ENCODE measurements at places on chromosomes 2 and 18.
A peak's percentile ranks its signal among the peaks of the same experiment; 100 is the strongest.

DNA sequence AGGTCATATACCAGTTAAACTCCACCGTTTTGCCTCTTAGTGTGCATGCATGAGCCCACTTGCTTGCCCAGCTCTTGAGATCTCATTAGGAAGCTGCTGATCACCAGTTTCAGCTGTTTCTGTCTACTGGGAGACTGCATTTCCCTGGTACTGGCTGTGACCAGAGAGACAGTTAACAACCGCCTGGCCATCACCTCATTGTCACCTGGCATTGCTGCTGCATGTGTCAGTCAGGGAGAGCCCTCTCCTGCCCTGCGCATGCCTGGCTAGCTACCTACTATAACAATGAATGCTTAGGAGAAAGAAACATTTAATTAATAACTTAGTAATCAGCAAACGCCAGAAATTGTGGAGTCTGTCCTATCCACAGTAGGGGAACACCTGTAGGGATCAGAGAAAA is 265.8 kb upstream of the CYRIA start:
- DNase-seq, result no peak

- no peak for DNase-seq
These were observed 1.6 kb downstream of the KCNE4 start for GRCh38 chr2:223053484-223054192.

- DNase-seq, result no peak
These were observed 228.9 kb downstream of the ADCYAP1 start for GRCh38 chr18:1133541-1133940.

DNA sequence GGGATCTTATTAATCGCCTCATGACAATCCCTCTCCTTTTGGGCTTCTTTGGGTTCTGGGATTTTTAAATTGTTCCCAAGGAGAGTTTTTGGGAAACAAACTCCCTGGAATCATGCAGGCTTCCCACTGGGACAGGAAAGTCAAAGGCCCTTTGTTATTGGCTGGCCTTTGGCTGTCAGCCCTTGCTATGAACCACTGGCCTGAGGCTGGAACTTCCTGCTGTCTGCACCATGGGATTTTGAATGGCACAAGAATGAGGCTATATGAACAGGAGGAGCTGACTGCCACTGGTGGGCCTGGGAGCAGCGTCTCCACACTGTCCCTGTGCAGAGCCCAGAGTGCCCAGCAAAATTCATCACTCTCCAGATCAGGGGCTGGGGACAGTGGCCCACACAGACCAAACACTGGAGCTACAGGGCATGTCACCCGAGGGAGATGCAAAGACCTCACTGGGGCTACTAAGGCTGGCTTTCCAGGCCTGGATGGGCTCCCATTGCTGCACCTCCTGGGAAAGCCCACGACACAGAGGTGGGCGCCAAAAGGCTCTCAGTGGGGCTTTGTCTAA is 35.7 kb downstream of the STEAP3 start:
- no peak for DNase-seq

GRCh38 chr2:158097481-158097880 is 4.2 kb upstream of the UPP2 start:
- no peak for DNase-seq

DNA sequence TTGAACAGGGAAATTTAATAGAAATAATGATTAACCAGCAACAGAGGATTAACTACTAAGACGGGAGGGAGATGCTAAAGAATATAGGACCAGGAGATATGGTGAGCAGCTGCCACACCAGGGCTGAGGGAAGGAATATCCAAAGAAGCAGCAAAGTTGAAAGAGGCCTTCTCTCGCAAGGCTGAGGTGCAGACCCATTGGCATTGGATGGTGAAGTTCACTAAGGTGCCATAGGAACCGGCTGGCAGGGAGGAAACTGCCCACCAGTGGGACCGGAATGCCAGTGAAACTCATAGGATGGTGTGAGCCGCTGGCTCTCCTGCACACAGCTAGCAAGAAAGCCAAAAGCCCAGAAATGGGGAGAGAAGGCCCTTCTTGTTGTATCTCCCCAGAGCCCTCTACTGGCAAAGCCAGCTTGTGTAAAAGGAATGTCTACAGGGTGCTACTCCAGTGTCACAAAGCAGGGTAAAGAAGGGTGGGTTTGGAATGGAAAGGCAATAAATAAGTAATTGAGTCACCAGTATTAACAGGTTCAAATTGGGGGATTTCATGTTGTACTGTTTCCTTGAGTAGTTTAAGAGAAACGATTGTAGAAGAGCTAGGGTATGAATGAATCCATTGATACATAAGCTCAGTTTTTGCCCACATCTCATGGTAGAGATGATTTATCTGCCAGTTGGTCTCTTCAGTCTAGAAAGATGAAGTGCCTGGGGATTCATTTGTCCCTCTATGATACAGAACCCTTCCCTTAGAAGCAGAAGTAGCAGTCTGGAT is 36.0 kb downstream of the FARP2 start:
- DNase-seq, result no peak

GRCh38 chr2:205681401-205682238 is 681 bp upstream of the NRP2 start:
- no peak for DNase-seq

DNA sequence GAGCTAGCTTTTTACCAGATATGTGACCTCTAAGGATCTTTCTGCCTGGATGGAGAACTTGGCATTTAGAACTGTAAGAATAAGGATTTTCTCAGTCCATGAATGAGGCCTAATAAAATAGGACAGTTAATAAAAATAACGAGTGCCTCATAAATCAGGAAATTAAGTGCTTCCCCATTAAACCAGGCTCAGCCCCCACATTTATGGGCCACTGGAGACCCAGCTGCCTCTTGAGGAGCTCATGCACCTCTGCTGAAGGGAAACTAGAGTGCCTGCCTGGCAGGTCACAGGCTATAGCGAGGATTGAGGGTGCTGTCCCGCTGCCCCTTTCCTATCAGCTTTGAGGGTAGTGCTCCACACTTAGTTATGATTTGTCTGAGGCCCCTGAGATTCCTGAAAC is 158.0 kb downstream of the ALK start:
- no peak for DNase-seq

GRCh38 chr2:240453461-240454105 is 18.1 kb downstream of the GPC1 start:
- no peak for DNase-seq

DNA sequence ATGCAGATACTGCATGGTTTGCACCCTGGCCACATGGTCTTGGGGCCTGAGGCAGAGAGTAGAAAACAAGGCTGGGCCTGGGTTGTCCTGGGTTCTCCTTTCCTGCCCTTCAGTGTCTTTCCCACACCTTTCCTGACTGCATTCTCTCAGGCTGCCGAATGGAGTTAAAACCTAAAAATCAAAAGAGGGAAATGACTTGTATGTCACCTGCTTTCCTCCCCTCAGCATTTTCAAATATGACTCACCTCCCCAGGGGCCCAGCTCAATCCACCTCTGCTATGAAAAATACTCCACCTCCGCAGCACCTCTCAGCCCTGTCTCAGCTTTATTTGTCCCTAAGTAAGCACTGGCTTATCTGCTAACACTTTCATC is 457.8 kb upstream of the MEX3C start:
- DNase-seq, result no peak

- DNase-seq, result no peak
These were observed 156.8 kb downstream of the STK39 start for GRCh38 chr2:168090366-168091135.

DNA sequence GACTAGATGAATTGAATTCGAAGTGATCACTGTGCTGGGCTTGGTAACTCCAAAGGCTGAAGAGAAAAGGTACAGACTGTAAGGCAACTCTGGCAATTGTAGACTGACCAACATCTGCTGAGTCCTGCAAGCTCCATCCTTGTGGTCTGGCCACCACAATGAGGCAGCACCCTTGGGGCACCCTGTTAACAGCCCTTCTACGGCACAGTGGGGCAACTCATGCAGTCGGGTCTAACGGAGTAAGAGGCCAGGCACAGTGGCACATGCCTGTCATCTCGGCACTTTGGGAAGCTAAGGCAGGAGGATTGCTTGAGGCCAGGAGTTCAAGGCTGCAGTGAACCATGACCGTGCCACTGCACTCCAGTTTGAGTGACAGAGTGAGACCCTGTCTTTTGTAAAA is 126.8 kb downstream of the ZAP70 start:
- DNase-seq, result no peak

- DNase-seq, result no peak
These were observed 8.9 kb downstream of the ZNF512 start for GRCh38 chr2:27591745-27592144.

DNA sequence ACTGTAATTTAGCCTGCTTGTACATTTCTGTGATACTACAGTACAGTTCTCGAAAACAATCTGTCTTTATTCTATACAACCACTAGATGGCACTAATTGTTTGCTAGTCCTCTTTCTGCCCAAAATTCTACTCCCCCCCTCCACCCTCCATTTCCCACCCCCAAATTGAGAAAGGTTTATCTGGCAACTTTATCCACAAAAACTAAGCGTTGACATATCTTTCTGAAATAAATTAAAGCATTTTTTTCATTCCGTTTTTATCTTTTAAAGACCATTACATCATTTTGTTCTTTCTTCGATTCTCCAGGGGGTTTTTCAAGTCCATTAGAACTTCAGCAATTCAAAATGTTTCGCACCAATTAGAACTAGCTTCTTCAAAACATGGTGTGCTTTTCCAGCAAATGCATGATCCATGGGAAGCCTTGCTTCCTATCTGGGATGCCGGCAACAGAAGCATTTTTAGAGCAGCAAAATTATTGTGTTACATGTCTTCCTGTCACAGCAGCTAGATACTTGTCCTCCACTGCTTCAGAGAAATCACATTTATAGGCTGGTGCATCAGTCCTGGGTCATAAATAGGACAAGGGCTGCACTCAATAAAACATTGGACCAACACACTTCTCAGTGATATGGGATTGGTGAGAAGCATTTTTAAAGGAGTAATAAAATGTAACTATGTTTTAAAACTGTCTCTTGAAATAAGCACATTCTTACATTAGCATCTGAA is 241.3 kb downstream of the PAX3 start:
- no peak for DNase-seq

DNA sequence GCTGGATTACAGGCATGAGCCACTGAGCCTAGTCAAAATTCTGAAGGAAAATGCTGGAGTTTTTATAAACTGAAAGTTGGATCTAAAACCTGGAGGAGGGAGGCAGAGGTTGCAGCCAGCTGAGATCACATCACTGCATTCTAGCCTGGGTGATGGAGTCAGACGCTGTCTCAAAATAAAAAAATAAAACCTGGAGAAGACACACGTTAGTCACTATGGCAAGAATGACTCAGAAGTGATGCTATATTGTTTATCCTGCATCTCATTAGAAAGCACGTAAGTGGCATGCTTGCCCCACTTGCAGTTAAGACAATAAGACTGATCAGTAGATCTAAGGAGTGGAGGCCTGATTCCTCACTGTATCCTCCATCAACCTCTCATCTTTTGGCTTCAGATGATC is 106.6 kb upstream of the STON1 start:
- no peak for DNase-seq

DNA sequence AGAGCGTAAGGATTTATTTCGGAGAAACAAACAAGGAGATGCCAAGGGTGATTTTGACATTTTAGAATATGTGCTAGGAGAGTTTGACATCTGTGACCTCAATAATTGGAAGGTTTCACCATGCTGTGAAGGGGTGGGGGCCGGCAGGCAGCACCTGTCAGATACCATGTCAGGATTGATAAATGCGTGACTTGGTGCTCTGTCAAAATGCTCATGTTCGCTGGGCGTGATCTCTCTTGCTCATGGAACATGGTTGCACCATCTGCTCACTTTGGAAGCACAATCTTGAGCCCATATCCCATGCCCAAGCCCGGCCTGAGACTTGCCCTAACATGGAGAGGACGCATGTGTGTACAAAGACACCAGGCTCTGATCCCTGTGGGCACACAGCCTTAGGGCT is 347.6 kb downstream of the RNF144A start:
- DNase-seq, result no peak

DNA sequence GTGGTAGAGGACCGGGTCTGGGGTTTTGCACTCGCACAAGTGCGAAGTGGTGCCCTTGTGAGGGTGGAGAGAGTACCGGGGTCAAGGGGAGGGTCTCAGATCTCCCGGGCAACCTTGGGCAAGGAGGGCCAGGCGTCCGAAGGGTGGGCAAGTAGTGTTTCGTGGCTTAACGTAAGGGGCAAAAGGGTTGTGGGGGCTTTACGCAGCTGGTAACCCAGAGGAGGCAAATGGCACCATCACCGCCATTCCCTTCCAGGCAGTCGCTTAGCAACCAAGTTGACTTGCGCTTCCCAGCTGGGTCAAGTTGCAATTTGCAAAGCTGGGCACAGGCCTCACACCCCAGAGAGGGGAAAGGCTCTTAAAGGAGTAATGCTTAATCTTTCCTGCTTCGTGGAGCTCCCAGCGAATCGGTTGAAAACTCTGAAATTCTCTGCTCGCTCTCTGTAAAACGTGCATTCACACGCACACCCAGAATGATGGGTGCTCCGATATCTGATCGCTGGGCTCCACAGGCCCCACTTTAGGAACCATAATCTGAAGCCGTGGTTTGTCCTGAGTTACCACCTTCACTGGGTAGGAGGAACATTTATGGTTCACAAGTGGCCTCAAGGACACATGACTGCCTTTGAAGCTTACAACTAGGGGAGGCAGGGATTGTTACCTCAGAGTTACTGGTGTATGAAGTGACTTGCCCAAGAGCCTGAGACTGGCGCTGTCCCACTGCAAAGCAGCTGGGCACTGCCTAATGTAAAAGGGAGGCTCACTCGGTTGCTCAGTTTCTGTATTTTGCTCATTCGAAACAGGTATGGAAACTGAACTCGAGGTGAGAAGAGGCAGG is 127.9 kb downstream of the UXS1 start:
- DNase-seq, result no peak

GRCh38 chr2:159146996-159147666 is 139.4 kb downstream of the WDSUB1 start:
- DNase-seq, result no peak

DNA sequence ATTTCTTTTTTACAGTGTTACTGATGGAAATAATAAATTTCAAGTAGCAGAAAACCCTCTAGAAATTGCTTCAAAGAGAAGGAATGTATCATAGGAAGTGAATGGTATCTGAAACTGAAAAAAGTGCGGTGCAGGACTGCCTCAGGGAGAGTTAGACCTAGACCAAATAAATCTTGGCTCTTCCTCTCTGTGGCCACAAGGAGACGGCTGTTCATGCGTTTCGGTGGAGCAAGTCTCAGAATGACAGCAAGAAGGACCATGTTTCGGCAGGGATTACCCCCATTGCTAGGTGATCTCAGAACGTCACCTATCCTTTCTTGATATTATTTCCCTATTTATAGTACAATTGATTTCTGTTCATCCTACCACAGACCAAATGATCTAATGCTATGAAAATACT is 522.3 kb downstream of the SOX11 start:
- no peak for DNase-seq

GRCh38 chr2:85259101-85259590 is 68.6 kb downstream of the TGOLN2 start:
- peak; percentile 68 for DNase-seq

GRCh38 chr2:74876081-74876886 is 42.4 kb downstream of the HK2 start:
- no peak for DNase-seq

DNA sequence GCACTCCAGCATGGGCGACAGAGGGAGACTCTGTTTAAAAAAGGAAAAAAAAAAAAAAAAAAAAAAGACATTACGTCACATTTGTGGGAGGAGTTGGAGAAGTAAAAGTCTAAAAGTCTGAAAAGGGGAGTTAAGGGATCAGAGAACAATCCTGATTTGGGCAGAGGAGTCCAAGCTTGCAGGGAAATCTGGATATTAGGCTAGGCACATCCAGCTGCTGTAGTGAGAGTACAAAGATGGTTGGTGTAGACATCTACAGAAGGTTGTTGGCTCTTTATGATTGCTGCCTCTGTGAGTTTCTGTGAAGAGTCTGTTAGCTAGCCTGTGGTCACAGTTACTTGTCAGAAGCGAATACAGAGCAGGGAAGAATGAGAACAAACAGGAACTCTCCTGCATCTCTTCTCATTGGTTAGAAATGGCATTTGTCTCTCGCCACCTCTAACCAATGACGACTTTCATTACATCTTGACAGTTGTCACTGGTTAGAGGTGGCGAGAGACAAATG is 3.3 kb upstream of the OSBPL6 start:
- no peak for DNase-seq

Measured in astrocyte of the cerebellum (primary cell).